Omental fat pad (tissue), 4 donors: ENCODE measurements at places on chromosomes 4 and X.

DNA sequence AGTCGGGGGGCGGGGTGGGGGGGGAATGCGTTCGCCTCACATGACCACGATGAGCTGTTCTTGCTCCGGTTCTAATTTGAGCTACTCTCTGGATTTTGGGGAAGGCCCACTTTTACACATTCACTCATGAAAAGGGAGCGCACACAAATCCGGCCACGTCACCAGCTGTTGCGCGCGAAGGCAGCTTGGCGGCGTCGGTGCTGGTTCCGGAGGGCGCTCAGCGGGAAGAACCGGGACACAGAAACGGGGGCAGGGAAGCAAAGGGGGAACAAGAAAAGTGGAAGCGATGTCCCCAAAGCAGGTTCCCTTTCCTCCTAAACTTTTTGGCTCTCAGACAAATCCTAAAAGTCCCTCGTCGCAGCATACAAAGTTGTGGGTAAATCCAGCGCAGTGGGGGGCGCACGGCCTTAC is 605 bp downstream of the ANXA5 start:
- peak; percentile 60 for DNase-seq

DNA sequence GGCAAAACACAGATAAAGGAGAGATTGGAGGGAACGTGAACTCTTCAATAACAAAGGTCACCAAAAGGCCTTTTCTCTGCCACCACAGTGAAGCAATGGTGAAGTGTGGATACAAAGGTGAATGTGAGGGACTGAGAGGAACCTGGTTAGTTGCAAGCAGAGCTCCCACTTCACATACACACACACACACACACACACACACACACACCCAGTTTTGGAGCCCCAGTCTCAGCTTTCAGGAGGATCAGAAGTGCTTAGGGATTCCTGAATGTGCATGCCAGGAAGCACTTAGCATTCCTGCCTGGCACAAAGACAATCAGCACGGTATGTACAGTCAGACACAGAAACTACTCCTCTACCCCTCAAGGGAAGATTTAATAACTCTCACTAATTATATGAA is 71.5 kb downstream of the ARHGEF9 start:
- no peak for DNase-seq

DNA sequence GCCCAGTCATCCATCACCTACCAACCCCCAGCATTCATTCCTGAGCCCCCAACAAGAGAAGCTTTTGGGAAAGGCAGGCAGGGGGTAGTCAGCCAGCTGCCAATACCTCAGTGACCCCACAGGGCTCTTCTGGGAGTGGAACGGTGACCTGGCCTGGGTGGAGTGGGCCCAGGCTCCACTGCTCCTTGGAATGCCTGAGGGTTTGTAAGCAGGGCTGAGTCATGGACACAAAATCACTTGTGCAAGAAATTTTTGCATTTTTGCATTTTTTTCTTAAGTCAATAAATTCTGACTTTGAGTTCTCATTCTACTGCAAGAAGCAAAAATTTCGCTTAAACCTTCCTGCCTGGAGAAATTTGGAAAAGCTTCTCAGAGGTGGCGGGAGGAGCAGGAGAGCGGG is 18.5 kb downstream of the SORCS2 start:
- no peak for DNase-seq

- no peak for DNase-seq
Measured at GRCh38 chr4:103915224-103915869, 195.6 kb upstream of the TACR3 start.

- no peak for DNase-seq
Measured at GRCh38 chr4:99221980-99222379, 2.9 kb upstream of the ADH6 start.

- DNase-seq = no peak
Measured at GRCh38 chr4:5940470-5941203, 47.8 kb upstream of the CRMP1 start.

- DNase-seq = no peak
Measured at GRCh38 chr4:8906991-8907595, 35.5 kb upstream of the HMX1 start.

- no peak for DNase-seq
Measured at GRCh38 chr4:139085141-139085540, 69.6 kb downstream of the NOCT start.

DNA sequence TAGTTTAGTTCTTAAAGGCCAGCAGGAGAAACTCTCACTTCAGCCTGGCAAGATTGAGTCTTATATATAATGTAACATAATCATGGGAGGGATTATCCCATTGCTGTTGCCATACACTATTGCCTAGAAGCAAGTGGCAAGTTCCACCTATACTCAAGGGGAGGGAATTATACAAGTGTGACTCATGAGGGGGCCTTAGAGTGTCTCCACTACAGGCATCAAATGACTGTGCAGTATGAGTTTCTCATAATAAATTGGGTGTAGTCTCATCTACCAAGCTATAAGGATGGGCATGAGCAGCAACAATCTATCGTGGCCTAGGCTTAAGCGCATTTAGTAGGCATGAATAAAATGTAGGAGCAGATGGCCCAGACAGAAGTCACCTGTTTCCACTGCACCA is 89.1 kb upstream of the C1GALT1C1 start:
- DNase-seq = no peak

DNA sequence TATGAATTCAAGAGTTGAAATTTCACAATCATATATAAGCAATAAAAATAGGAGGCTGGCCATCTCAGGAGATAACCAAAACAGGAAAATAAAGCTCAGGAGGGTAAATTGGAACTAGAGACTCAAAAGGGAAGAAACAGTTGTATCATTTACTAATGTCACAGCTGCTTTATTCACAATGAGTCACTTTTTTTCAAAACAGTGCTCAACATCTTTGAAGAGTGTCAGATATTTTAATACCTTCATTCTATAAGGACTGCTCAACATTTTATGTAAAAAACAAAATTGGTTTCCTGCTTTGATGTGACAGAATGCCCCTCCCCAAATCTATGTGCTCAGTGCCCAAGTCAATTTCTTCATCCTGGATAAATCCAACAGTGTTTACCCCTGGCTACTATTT is 97.7 kb downstream of the DDX60 start:
- no peak for DNase-seq

GRCh38 chrX:85906399-85906798 is 141.0 kb downstream of the CHM start:
- no peak for DNase-seq

DNA sequence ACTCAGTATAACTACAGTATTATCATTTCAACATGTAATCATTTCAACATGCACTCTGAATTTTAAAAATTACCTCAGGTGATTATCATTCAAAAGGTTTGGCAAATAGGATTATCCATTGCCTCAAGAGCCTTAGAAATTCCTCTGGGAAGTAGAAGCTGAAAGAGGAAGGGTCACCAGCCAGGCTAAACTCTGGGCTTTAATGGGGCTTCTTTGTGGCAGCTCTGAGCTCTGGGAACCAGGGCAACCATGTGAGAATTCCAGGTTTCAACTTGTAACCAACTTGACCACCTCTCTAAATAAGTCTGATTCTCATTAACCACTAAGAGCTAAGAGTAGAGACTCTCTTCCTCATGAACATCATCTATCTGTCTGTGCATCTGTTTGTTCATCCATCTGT is 117.2 kb upstream of the MED14 start:
- no peak for DNase-seq
